ENCODE measurements at places on chromosomes 4 and X. TPM values are rescaled to one million over a fixed set of nuclear protein-coding genes. Genes with fewer than 3 reads are reported as not detected.
A peak's percentile ranks its signal among the peaks of the same experiment; 100 is the strongest.

- H3K4me3 ChIP-seq: no peak overlapping the region
- H3K36me3 ChIP-seq: no peaks in the 10 kb centered on the region
- no peak overlapping the region for H3K27ac ChIP-seq
- H3K4me1 ChIP-seq: no peaks in the 10 kb centered on the region
These were observed 40.4 kb upstream of the CYP4V2 start for GRCh38 chr4:186150926-186151325.

The HMX1 gene
- not detected for total RNA-seq

The PAGE3 gene
- not detected for total RNA-seq

DNA sequence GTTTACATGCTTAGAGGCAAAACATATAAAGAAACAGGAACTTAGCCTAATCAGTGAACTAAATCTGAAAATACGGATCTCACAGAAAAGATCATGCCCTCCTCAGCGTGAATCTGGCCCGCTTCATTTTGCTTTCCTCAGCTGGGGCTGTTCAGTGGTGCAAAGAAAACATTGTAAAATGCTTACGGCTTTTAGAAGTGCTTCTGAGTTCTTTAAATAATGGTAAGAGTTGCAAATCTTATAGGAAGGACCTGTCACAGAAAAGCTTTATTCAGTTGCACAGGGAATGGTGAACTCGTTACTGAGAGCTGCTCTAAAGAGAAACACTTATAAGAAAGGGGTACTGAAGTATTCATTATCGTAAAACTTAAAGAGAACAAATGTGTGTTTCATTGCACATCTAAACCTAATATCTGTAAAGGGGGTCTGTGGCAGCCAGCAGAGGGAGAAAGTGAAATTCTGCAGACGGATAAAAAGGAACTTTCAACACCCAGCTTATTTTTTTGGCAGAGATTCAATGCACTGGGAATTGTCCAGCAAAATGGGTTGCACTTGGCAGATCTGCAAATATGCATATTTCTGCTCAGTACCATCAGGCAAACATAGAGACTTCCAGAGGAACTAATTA lies 139.2 kb upstream of the ANK2 start:
- no peak overlapping the region for H3K27ac ChIP-seq
- DNase-seq: no peak
- H3K36me3 ChIP-seq: no peaks in the 10 kb centered on the region
- no peaks in the 10 kb centered on the region for H3K4me1 ChIP-seq
- peaks cover 13% of the 10 kb centered on the region for H3K27me3 ChIP-seq
- H3K4me3 ChIP-seq: no peak overlapping the region

The ENPEP gene
- total RNA-seq: 0.58 TPM

The SSX3 gene
- total RNA-seq: not detected

The TMPRSS11E gene
- not detected for total RNA-seq

GRCh38 chr4:169260217-169260866 lies 10.4 kb downstream of the SH3RF1 start:
- peaks cover 28% of the 10 kb centered on the region for H3K27me3 ChIP-seq
- no peak for DNase-seq
- H3K4me3 ChIP-seq: no peak overlapping the region
- no peaks in the 10 kb centered on the region for H3K36me3 ChIP-seq

DNA sequence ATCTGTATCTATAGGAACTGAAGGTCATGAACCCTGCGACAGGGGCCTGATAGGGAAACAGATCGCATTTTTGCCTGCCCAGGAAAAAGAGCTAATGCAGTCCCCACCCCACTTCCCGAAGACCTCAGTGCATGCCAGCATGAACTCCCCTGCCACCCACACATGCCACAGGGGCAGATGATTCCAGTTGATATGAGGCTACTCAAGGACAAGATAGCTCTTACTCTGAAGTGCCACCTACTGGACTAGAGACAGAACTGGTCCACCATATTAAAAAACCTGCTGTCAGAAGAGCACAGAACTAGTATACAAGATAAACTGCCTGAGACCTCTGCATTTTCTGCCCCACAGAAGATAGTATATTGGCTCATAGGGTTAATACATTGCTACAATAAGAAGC lies 68.0 kb downstream of the YIPF7 start:
- H3K27ac ChIP-seq: no peak overlapping the region
- H3K4me1 ChIP-seq: no peaks in the 10 kb centered on the region
- DNase-seq: no peak
- no peaks in the 10 kb centered on the region for H3K36me3 ChIP-seq
- no peak overlapping the region for H3K4me3 ChIP-seq

DNA sequence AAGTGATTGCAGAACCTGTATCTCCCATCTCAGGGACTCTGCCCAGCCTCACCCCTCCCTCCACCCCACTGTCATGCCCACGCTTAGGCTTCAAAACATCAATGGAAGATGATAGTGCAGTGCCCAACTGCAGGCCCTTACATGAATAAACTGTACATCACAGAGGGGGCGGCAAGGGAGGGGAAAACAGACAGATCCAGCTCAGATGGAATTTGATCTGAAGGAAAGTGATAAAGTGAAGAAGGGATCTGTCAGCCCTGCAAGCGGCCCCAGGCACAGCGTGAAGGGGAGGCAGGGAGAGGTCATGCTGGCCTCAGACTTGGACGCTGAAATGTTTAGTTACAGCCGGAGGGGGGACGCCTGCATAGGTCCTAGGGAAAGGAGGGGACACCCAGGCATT lies 38.5 kb downstream of the GYG2 start:
- no peak overlapping the region for H3K27ac ChIP-seq
- no peaks in the 10 kb centered on the region for H3K4me1 ChIP-seq
- H3K4me3 ChIP-seq: no peak overlapping the region
- no peaks in the 10 kb centered on the region for H3K36me3 ChIP-seq

- peaks cover 5% of the 10 kb centered on the region for H3K4me1 ChIP-seq
- peaks cover 42% of the 10 kb centered on the region for H3K36me3 ChIP-seq
- no peaks in the 10 kb centered on the region for H3K27me3 ChIP-seq
These were observed 80.8 kb downstream of the FGF16 start for GRCh38 chrX:77528034-77528433.

GRCh38 chrX:18406531-18407266 lies 18.7 kb upstream of the CDKL5 start:
- no peak overlapping the region for H3K27ac ChIP-seq
- H3K27me3 ChIP-seq: no peaks in the 10 kb centered on the region
- no peak for DNase-seq

DNA sequence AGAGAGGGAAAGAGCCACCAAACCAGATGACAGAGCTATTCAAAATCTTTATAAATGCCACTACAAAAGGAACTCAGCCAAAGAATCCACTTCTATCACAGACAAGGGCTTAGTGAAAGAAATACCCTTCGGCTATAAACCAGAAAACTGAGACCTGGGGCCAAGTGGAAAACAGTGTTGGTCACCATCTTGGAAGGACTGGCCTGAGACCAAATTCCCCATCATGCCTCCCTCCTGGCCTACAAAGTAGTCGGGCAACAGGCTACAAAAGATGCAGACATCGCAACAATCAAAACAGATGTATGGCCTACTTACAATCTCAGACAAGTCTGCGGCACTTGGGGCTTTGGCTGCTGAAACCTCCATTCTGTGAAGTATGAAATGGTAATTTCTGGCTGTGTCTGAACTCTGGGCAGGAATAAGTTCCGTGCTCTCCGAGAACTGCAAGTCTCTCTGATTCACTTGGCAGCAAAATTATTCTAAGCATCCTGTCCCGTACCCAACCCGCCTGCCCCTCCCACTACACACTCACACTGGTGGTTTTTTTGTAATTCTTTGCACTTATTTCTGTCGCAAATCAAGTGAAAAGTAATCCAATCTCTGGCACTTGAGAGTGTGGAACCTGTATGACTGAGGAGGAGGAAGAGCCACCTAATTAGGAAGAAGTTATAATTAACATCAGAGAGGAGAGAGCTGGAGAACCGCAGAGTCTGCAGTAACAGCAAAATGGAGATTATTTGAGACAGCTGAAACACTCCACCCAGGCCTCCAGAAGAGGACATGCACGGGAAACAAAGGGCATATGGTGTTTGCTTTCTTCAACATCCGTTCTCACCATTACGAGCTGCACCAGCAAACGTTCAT lies 87.8 kb downstream of the SH3KBP1 start:
- no peaks in the 10 kb centered on the region for H3K27me3 ChIP-seq
- DNase-seq: no peak
- H3K4me3 ChIP-seq: peak overlapping the region; percentile 95
- peaks cover 55% of the 10 kb centered on the region for H3K4me1 ChIP-seq

The RPS6KA6 gene
- 0.51 TPM for total RNA-seq

- H3K27ac ChIP-seq: no peak overlapping the region
- H3K4me3 ChIP-seq: no peak overlapping the region
- H3K4me1 ChIP-seq: no peaks in the 10 kb centered on the region
- H3K36me3 ChIP-seq: no peaks in the 10 kb centered on the region
These were observed 69.6 kb downstream of the HOPX start for GRCh38 chr4:56611501-56611900.

DNA sequence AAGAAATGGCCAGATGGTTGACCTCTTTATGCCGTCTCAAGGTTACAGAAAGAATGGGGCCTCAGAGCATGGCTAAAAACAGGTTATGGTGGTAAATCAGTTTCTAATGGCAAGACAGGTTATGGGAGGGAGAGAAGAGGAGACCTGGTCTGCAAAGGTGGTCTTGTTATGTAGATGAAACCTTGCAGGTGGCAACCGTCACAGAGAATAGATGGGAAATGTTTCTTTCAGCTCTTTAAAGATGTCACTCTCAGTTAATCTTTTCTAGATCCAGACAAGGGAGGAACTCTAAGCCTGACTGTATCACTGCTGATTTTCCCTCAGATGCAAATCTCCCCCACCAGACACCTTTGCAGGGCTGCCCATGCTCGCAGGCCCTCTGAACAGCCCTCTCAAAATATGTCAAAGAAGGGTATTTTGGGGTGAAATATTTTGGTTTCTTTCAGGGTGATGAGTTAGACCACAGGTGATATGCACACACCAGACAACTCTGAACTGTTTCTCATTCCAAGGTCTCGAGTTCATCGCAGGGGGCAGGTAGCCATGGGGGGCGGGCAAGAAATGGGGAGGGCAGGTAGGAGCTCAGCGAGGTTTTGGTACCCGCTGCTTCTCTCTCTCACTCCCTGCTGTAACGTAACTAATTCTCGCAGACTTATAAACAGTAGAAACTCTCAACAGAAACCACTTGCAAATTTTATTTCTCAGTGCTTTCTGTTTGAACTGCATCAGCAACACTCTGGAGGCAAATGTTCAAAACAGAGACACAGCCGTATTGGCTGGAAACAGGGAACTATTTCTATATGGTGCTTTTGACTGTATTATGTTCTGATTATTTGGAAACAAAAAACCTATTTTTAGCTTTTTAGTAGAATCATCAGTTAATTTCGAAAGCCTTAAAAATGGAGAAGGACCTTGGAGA lies 32.4 kb downstream of the CASP3 start:
- H3K4me1 ChIP-seq: no peaks in the 10 kb centered on the region
- H3K36me3 ChIP-seq: peaks cover 17% of the 10 kb centered on the region
- peaks cover 3% of the 10 kb centered on the region for H3K27me3 ChIP-seq
- no peak overlapping the region for H3K4me3 ChIP-seq
- H3K27ac ChIP-seq: no peak overlapping the region

The NPY2R gene
- total RNA-seq: not detected

GRCh38 chr4:67576538-67576937 lies 18.0 kb downstream of the STAP1 start:
- no peak overlapping the region for H3K27ac ChIP-seq
- peaks cover 56% of the 10 kb centered on the region for H3K36me3 ChIP-seq
- H3K4me3 ChIP-seq: no peak overlapping the region
- no peaks in the 10 kb centered on the region for H3K27me3 ChIP-seq

- H3K36me3 ChIP-seq: no peaks in the 10 kb centered on the region
- peaks cover 13% of the 10 kb centered on the region for H3K27me3 ChIP-seq
- peaks cover 2% of the 10 kb centered on the region for H3K4me1 ChIP-seq
These were observed 223.0 kb upstream of the PSAPL1 start for GRCh38 chr4:7657545-7658297.

The KIF4A gene
- total RNA-seq: 27.9 TPM

The DRD5 gene
- not detected for total RNA-seq

- DNase-seq: no peak
- no peaks in the 10 kb centered on the region for H3K4me1 ChIP-seq
- no peaks in the 10 kb centered on the region for H3K36me3 ChIP-seq
- no peaks in the 10 kb centered on the region for H3K27me3 ChIP-seq
- no peak overlapping the region for H3K4me3 ChIP-seq
These were observed 261.0 kb downstream of the PDGFC start for GRCh38 chr4:156710365-156711192.

GRCh38 chr4:186689476-186689875 lies 34.2 kb downstream of the FAT1 start:
- H3K4me3 ChIP-seq: no peak overlapping the region
- DNase-seq: no peak
- no peaks in the 10 kb centered on the region for H3K27me3 ChIP-seq
- H3K4me1 ChIP-seq: no peaks in the 10 kb centered on the region
- H3K27ac ChIP-seq: no peak overlapping the region

DNA sequence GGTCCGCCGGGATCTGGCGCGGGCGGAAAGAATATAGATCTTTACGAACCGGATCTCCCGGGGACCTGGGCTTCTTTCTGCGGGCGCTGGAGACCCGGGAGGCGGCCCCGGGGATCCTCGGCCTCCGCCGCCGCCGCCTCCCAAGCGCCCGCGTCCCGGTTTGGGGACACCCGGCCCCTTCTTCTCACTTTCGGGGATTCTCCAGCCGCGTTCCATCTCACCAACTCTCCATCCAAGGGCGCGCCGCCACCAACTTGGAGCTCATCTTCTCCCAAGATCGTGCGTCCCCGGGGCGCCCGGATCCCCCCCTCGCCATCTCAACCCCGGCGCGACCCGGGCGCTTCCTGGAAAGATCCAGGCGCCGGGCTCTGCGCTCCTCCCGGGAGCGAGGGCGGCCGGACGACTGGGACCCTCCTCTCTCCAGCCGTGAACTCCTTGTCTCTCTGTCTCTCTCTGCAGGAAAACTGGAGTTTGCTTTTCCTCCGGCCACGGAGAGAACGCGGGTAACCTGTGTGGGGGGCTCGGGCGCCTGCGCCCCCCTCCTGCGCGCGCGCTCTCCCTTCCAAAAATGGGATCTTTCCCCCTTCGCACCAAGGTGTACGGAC lies 482 bp upstream of the SHOX start:
- no peak overlapping the region for H3K4me3 ChIP-seq
- peaks cover 80% of the 10 kb centered on the region for H3K27me3 ChIP-seq
- peaks cover 1% of the 10 kb centered on the region for H3K36me3 ChIP-seq
- H3K27ac ChIP-seq: no peak overlapping the region
- H3K4me1 ChIP-seq: peaks cover 3% of the 10 kb centered on the region

All from activated naive CD8-positive, alpha-beta T cell treated with anti-CD3 and anti-CD28 coated beads, Interleukin-2, amount 10 ng/mL, durations not matched to agents 7 days and 5 days (primary cell).